ENCODE measurements at places on chromosomes 2 and 18.

GRCh38 chr2:105926960-105927678, 182.4 kb downstream of the NCK2 start:
- DNase-seq = peak; percentile 56

- DNase-seq = no peak
These were observed 1143.9 kb upstream of the NXPH2 start for GRCh38 chr2:139924070-139924469.

DNA sequence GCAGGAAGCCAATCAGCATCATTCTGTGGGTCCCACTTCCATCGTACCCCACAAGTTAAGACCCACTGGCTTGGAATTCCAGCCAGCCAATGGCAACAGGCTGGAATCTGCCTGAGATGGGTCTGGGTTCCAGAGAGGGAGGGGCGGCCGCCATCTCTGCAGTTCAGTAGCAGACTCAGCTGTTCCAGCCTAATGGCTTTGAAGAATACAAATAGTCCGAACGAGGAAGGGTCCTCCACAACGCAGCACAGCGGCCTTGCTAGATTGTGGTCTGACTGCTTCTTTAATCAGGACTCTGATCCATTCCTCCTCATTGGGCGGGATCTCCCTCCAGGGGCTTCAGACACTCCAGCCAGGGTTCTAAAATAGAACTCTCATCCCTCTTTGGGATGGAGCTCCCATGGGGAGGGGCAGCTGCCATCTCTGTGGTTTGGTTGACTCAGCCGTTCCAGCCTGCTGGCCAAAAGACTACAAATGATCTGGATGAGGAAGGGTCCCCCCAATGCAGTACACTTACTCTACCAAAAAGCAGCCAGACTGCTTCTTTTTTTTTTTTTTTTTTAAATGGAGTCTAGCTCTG, 42.7 kb upstream of the PAIP2B start:
- no peak for DNase-seq

- DNase-seq = no peak
These were observed 7.4 kb downstream of the BCL2L11 start for GRCh38 chr2:111128096-111128495.

- DNase-seq = no peak
These were observed 286.9 kb downstream of the SETBP1 start for GRCh38 chr18:44967599-44967998.

- DNase-seq = no peak
These were observed 23.7 kb downstream of the ATOH8 start for GRCh38 chr2:85777441-85777861.

- DNase-seq = no peak
These were observed 38.3 kb upstream of the RALBP1 start for GRCh38 chr18:9437021-9437437.

DNA sequence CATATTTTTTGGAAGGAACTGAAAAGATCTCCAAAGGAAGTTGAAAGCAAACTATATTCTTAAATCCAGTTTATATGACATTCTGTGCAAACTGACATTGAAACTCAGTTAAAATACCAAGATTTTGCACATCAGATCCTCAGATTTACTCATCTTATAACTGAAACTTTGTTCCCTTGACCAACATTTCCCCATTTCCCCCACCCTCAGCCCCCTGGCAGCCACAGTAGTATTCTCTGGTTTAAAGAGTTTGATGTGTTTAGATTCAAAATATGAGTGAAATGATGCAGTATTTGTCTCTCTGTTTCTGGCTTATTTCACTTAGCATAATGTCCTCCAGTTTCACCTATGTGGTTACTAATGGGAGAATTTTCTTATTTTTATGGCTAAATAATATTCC, 99.2 kb upstream of the ITGA4 start:
- DNase-seq = no peak

DNA sequence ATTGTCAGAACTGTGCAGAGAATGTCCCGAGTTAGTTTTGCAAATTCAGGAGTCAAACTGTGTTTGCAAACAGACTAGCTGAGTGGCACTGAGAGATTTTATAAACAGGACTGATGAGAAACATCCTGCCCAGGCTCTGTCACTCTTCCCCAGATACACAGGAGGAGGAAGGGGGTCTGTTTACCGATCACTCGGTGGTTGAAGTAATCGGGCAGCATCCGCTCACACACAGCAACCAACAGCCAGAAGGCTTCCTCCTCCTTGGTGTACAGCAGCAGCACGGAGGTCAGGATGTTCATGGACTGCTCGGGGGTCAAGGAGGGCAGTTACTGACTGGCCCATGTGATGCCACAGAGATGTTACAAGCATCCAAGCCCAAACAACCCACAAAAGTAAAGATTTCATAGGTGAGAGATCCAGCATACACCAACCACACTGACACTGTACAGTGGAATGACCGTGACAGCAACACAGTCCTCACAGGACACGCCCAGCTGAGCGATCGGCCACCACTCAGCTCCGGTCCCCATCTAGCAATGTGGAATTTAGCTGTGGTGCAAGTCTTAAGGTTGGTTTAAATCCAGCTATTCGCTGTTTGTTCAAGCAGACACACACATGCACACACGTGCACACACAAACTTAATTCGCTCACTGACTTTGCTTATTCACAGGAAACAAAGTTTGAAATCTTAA, 30.1 kb downstream of the RPL31 start:
- no peak for DNase-seq

GRCh38 chr2:54664238-54664786, 59.1 kb upstream of the EML6 start:
- DNase-seq = no peak

- DNase-seq = no peak
These were observed 77.4 kb downstream of the EML4 start for GRCh38 chr2:42246562-42246961.

GRCh38 chr2:42928161-42928691, 135.8 kb upstream of the HAAO start:
- DNase-seq = no peak

DNA sequence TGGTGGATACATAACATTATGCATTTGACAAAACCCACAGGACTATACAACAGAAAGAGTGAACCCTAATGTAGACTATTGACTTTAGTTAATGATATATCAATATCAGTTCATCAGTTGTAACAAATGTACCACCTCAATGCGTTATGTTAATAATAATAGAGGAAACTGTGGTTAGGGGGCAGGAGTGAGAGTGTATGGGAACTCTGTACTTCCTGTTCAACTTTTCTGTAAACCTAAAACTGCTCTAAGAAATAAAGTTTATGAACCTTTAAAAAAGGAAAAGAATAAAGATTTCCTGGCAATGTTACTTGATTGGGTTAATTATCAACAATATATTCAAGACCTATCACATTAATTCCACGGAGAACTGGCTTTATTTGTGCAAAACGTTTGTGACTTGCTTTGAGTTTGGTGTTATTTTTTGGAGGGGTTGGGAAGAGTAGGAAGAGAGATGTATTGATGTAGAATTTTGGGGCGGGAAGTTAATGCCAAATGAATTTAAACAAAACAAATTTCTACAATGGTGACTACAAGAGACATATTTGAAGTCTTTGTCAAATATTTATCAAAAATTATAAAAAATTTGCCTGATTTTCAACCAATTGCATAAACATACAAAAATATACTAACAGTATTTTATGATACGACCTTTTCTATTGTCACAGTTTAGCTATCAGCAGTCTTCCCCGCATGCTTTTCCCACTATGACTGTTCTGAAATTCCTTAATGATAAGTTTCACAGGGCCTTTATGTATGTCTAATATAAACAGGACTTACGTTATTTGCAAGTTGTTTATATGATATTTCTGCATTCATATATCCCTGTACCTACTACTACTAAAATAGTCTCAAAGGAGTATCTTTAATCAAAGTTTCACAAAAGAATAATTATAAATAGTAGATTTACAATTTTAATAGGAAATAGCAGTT, 2.1 kb upstream of the RTN4 start:
- DNase-seq = peak; percentile 31

DNA sequence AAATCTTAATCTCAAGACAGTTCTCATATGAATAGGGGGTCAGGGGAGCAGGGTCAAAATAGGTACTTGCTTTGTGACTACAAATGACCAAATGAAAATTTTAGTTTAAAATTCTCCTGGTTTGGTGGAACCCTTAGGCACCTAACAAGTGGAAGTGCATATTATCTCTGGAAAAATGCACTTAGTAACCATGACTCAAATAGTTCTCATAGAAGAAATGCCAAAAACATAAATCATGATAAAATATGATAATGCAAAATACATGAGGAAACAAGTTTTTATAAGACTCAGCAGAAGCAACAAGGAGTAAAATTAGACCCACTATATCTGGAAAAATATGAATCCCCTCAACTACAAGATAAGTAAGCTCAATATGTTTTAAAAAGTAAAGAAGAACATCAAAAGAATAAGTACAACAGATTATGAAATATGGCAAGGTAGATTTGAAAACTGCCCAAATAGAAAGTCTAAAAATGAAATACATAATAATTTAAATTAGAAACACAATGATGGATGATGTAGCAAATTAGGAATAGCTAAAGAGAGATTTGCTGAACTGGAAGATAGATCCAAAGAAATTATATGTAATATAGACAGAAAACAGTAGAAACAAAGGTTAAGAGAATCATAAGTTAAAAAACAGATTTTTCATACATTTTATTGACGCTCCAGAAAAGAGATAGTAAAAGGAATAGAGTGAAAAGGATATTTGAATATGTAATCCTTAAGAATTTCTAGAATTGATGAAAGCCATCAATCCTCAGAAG, 308.3 kb downstream of the SETBP1 start:
- no peak for DNase-seq

DNA sequence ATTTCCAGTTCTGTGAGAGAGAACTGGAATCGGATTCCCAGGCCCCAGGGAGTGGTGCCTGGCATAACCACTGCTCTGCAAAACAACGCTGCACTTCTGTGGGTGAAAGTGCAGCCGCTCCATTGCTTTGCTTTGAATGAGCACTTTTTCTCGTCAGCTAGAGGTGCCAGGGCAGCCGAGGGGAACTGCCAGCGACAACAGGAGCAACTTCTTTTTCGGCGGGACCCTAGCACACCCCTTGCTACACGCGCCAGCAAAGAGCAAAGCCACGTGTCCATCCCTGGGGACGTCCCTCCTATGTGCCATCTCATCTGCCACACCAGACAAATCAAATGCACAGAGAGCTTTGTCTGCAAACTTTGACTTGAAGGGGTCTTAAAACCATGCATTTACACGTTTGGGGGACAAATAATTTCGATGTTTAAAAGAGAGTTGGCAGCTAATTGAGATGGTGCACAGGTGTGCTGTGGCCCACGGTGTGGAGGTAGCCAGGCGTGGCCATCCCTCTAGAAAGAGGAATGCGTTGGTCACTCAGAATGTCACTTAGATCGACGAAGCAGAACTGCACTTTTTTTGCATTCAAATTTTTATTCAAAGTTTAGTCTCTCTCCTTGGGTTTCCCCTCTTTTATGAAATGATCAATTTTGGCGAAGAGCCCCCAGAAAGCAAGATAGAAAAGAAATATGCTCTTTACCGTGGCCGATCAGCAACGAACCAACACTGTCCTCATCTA, 151.8 kb downstream of the MBP start:
- DNase-seq = no peak

GRCh38 chr2:234596696-234597575, 100.1 kb upstream of the ARL4C start:
- no peak for DNase-seq

GRCh38 chr2:156435396-156435717, 822 bp upstream of the GPD2 start:
- DNase-seq = no peak

DNA sequence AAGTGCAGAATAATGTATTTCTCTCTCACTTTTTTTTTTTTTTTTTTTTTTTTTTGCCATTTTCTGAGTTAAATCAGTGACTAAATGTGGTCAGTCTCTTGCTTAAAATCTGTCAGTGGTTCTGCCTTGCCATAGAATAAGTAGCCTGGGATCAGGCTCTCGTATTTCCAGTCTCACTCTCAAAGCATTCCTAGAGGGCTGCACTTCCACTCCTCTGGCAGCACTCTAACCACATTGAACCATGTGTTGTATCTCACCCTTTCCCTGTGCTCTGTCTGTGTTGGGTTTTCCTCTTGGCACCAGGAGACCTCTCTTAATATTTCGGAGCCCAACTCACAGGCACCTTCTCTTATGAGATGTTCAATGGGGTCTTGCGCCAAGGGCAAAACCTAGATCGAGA, 304.4 kb downstream of the CTNNA2 start:
- DNase-seq = no peak

DNA sequence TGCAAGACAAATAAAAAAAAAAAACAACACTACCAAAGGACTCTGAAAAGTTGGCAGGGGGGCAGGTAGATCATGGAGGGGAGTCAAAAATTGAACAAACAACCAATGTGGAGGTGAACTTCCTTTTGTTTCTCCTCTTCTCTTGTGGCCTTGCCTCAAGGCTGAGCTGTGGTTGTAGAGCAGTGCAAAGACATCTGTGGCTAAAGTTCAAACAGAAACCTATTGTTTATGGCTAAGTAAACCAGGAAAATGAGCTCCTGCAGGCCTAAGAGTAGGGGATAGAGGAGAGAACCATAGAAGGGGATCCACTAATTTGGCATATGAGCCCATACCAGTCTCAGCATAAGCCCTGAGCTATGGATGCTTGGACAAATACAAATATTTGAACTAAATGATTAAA, 40.2 kb upstream of the EGR4 start:
- DNase-seq = no peak

DNA sequence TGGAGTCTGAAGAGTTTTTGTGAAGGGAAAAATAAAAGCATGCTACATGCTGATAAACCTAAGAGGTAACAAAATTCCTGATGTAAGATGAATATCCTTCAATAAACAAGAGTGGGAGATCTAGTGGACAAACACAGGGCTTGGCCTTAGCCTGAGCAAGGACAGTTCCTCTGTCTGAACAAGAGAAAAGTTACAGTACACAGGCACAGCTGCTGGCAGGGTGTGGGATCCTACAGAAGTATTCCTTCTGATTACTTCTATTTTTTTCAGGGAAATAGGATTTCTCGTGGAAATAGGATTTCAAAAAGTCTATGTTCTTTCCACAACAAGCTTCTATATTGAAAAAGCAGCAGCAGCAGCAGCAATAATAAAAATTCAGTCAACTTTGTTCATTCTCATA, 54.1 kb downstream of the NBAS start:
- no peak for DNase-seq

- peak; percentile 14 for DNase-seq
These were observed 1.2 kb upstream of the MAPRE3 start for GRCh38 chr2:26969077-26969844.

GRCh38 chr2:128368437-128369107, 49.9 kb upstream of the HS6ST1 start:
- DNase-seq = no peak

GRCh38 chr2:170930131-170930990, 1.3 kb downstream of the GORASP2 start:
- DNase-seq = peak; percentile 76

GRCh38 chr2:85111819-85112281, 21.3 kb upstream of the TCF7L1 start:
- DNase-seq = no peak
